ENCODE measurements at places on chromosomes 6 and 20. TPM values are rescaled to one million over a fixed set of nuclear protein-coding genes. Genes with fewer than 3 reads are reported as not detected.

DNA sequence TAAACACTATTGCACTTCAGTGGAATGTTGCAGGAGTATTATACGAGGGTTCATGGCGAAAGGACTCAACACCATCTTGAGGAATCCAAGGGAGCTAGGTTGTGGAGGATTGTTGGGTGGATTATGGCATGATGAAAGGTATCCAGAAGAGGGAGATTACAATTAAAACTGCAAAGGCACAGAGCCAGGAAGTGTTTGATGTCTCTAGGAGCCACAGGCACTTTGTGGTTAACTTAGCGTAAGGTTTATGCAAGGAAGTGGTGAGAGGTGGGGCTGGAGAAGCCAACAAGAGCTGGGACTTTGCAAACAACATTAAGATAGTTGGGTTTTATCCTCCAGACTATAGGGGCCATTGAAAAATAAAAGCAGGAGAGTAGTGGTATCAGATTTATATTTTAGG is 86.6 kb upstream of the TPD52L1 start:
- no peak for ATAC-seq

DNA sequence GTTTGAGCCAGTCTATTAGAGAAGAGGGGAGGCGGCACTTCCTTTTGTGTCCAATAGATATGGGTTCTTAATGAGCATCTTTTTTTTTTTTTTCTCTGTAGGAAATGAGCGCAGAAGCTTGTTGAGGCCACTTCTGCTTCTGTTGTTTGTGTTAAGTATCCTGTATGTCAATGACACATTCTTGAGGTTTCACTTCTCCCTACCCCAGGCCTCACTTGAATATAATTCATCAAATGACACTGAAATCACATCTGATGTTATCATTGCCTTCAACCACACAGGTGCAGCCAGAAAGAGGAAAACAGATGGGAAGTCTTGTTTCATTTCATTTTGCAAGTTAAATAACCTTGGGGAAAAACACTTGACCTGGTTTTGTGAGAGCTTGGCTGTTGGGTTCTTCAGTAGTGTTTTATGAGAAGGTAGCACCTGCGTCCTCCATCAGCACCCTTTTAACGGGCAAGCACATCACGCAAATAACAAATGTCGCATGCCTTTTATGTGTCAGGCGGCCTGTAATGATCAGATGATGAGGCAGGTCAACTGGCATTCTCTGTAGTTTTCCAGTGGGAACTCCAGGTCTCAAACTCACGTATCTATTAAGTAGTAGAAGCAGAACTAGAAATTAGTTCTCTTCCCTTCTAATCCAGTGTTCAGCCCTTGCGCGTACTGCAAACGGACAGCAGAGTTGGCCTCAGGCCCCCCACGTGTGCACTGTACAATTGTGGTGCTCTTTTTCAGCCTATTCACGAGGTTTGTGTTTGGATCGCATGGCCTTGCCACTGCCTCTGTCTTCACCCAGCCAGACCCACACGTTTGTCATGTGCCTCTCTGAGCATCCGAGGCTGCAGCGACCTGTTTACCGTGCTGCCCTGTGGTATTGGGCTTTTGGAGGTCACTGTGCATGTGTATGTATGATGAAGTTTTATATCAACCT is 23.5 kb downstream of the PLEKHG1 start:
- no peak for ATAC-seq

DNA sequence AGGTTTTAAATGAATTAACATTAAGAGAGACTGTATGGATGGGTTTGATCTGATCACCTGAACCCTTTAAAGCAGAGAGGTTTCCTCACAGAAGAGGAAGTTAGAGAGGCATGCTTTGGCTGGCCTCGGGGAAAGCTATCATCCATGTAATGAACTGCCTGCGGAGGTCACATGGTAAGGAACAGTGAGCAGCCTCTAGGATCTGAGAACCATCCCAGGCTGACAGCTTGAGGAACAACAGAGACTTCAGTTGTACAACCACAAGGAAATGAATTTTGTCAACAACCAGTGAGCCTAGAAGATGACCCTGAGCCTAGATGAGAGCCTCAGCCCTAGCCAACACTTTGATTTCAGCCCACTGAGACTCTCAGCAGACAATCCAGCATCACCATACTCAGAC is 2.9 kb upstream of the COL21A1 start:
- no peak for ATAC-seq

The OR2H1 gene
- not detected for total RNA-seq

DNA sequence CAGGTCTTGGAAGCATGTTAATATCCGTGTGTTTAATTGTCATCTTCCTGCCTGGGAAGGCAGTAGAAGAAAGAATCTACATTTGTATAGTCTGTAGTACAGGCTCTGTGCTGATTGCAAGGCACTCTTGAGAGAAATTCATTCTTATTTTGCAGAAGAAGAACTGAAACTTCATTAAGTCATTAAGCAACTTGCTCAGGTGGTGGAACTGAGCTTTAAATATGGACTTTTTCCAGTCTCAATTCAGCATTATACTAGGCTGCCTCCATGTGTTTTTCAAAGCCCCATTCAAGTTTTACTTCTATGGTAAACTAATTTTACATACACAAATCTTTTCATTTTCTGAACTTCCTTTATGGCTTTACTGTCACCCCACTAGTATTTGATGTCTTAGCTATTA is 18.7 kb downstream of the ZNF451 start:
- no peak for ATAC-seq

The OLIG3 gene
- not detected for total RNA-seq

GRCh38 chr6:155708100-155708499 is 252.5 kb upstream of the NOX3 start:
- peak; percentile 25 for ATAC-seq

The GATA5 gene
- 0.31 TPM for total RNA-seq

The GSTA2 gene
- not detected for total RNA-seq

The APCDD1L gene
- total RNA-seq = 0.67 TPM

The CCN6 gene
- total RNA-seq = not detected

The TNFRSF21 gene
- 35.4 TPM for total RNA-seq

DNA sequence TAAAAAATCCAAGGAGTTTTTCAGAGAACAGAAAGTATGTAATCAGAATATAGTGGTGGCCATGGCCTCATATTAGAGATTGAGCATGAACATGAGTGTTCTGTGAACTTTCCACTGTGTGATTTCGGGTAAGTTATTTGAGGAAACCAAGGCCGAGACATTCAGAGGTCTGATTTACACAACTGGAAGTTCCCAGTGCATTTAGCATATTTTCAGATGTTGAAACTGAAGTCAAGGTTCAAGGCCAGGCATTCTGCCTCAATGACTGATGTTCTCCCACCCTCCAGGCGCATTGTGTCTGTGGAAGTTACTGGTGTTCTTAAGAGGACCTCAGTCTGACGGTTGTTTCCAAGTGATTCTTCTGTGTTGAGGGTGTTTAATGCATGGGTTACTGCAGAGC is 26.2 kb downstream of the RNF144B start:
- no peak for ATAC-seq

DNA sequence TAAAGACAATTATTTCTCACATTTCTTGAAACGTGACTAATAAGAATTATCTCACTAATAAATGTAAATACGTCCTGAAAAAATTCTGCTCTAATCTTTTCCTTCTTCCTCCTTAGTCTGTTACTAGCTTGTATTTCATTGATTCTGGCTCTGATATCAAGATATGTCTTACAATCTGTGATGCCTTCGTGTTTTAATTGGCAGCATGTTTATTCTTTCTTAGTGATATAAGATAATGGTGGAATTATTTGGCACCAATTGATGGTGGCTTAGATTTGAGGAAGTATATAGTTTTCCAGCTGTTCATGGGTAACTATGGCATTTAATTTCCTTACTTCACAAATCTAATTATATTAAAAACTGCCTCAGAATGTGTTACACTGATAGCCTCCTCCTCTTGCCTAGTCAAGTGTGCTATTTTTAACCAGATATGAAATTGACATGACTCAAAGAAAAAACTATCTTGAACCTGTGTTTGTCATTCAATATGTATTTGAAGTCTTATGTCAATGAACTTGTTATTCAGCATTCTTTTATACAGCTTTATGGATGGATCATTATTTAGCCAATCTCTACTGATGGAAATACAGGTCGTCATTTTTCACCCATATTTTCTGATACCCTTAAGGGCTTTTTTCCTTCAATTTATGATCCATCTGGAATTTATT is 5.3 kb downstream of the CCNC start:
- ATAC-seq = no peak

All from gastroesophageal sphincter (tissue), 4 donors.